ENCODE measurements at places on chromosomes 2 and 18.
A peak's percentile ranks its signal among the peaks of the same experiment; 100 is the strongest.

- no peak for DNase-seq
These were observed 136.7 kb downstream of the DDX1 start for GRCh38 chr2:15728245-15728938.

GRCh38 chr2:207334624-207335371 is 169.1 kb upstream of the KLF7 start:
- DNase-seq, result no peak

GRCh38 chr2:26627350-26628105 is 13.6 kb downstream of the CIB4 start:
- no peak for DNase-seq

GRCh38 chr2:217806482-217806765 is 196.4 kb downstream of the TNS1 start:
- DNase-seq, result no peak

GRCh38 chr2:128437204-128437565 is 118.5 kb upstream of the HS6ST1 start:
- no peak for DNase-seq

DNA sequence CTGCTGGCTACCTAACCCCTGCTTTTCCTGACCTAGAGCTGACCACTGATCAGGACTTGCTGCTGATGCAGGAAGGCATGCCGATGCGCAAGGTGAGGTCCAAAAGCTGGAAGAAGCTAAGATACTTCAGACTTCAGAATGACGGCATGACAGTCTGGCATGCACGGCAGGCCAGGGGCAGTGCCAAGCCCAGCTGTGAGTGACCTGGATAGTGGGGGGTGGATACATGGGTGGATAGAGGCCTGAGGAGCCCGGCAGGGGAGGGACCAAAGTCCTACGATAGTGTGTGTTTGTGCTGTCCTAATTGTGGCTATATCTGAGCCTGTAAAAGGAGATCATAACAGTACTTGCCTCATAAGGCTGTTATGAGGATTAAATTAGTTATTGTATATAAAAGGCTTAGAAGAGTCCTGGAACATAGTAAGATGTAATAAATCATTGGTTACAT is 8.2 kb downstream of the PLCD4 start:
- DNase-seq, result no peak

- DNase-seq, result no peak
These were observed 348.2 kb downstream of the ALK start for GRCh38 chr2:29573147-29573546.

DNA sequence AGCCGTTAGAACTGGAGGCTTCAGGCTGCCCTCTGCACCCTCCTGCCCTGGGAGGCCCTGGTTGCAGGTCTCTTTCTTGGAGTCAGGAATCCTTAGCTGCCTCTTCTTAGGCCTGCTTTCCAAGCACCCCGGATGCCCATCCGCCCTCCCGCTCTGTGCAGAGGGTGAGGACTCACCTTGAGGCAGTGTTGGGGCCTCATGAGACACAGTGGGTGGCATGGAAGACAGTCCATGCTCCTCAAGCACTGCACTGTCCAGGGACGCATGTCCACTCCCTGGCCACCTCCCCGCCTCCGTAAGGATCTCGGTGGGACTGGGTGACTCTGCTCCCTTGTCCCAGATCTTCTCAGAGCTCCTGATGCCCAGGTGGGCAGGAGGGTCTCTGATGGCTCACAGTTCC is 5.7 kb upstream of the TRAF3IP1 start:
- no peak for DNase-seq

DNA sequence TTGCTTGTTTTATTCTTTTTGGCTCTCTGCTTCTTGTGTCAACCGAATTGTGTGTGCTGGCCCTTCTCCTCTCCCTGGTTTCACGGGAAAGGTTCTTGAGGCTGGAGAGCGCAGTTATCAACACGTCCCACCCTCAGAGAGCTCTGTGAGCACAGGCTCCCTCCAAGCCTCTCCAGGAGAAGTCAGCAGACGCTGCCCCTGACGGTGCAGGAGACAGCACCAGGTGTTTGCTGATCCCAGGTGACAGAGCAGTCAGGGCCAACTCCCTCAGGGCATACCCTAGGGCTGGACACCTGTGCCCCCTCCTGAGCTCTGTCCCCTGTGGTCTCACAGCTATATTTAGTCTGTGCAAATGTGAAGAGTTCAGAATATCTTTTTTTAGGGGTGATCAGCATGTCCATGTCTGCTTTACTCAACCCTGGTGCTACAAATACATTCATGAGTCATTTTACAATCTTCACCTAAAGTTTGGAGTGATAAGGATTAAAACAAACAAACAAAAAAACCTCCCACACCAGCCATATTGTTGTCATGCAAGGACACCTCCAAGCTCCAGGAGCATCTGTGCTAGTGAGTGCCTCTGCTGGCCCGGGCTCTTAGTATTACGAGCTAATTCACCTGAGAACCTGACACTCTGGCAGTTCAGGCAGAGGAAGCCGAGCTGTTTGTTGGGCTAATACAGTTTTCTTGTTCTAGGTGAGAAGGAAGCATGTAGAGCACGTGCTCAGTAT is 65.9 kb upstream of the TMEM200C start:
- DNase-seq, result peak; percentile 79

DNA sequence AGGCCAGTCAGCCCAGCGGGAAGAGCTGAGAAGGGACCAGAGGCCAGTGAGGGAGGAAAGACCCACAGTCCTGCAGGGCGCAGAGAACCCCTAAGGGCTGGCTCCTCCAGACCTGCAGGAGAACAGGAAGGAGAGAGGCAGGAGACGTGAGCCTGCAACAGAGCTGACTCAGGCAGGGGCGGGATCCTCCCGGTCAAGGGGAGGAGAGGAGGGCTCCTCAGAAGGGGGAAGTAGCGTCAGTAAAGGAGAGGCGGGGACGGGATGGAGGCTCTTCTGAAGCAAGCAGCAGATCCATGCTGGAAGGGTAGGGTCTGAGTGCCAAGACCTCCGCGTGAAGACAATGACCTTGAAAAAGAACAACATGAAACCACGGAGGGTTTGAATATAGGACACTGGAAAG is 50.8 kb downstream of the TRABD2A start:
- DNase-seq, result no peak
